ENCODE measurements at places on chromosomes 7 and 10.

- DNase-seq, result peak; percentile 30
Measured at GRCh38 chr10:109866168-109866994, 56.9 kb downstream of the XPNPEP1 start.

DNA sequence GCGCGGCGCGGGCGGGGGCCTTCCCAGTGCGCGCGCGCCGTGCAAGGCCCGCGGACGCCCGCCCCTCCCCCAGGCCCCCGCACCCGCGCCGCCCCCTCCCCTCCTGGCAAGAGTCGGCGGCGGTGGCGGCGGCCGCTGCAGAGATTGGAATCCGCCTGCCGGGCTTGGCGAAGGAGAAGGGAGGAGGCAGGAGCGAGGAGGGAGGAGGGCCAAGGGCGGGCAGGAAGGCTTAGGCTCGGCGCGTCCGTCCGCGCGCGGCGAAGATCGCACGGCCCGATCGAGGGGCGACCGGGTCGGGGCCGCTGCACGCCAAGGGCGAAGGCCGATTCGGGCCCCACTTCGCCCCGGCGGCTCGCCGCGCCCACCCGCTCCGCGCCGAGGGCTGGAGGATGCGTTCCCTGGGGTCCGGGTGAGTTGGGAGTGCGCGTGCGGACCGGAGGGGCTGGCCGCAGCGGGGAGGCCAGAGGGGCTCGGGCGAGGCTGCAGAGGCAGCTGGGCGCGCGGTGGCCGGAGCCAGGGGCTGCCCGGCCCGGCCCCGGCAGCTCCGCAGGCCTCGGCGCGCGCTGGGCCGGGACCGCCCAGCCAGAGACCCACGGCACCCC is at the start of gene BMPR1A:
BMPR1A (plus strand) TSS at position 109 of the 602 bp plus-strand sequence. CDS start 119,400 bp downstream, outside the sequence.
- DNase-seq, result peak; percentile 83

GRCh38 chr10:122191936-122192541 is 79.1 kb upstream of the BTBD16 start:
- peak; percentile 78 for DNase-seq

GRCh38 chr7:112510001-112510742 is 29.4 kb downstream of the LSMEM1 start:
- DNase-seq, result no peak

DNA sequence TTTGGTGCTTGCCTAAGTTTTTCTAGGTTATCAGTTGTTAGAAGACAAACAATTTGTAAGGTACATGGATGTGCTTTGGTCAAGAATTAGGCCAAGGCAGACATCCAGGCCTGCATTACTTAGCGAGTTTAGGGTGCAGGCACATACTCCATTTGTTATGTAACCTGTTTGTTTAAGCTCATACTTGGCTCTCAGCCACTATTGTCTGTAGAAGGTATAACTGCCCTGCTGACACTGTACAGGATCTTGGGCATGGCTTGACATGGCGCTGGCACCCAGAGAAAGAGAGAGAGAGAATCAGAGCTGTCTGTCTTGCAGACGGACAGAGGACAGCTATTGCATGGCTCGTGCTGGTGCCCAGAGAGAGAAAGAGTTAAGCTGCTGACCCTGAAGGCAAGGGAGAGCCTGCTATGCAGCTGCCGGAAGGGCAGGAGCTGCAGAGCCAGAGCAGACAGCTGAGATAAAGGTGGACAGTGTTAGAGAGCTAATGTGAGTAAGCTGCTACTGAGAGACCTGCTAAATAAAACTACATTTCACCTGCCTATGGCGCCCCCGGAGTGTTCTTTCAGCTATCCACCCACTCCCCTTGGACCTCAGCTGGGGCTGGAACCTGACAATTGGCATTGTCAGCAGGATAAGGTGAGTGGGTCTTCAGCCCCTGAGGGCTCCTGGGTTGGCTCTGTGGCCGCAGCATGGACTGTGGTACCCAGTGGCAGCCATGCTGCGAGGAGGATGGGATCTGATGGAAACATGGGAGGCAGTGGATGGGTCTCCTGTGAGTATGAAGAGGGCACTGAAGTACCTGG is 120.9 kb upstream of the TMEM106B start:
- no peak for DNase-seq
